ENCODE measurements at places on chromosomes 7 and 10.

DNA sequence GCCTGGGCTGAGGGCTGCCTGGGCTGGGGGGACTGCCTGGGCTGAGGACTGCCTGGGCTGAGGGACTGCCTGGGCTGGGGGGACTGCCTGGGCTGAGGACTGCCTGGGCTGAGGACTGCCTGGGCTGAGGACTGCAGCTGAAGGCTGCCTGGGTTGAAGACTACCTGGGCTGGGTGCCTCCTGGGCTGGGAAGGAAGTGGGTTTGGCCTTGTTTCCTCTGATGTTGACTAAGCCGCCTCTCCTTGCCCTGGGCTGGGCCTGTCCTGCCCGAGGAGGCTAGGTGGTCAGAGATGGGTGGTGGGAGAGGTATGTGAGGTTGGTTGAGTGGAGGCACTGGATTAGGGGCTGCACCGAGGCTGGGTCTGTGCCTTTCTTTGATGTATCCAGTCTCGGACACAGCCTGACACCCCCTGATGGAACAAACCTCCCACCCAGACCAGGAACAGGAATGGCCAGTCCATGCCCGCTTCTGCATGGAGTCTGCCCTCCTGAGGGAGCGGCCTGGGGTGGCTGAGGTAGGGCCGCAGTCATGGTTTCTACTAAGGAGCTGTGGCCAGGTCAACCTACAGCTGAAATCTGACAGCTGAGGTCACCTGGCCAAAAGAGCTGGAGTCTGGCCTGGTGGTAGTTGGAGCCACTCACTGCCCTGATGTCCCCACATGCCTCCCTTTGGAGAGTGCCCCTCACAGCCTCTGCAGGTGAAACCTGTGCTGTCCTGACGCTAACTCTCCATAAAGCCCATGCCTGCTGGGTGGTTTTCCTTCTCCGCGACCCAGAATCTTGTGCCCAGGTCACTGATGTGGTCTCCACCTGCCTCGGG, 22.3 kb downstream of the SCART1 start:
- DNase-seq, result no peak

GRCh38 chr7:18289788-18290187, 205.8 kb upstream of the HDAC9 start:
- no peak for DNase-seq

DNA sequence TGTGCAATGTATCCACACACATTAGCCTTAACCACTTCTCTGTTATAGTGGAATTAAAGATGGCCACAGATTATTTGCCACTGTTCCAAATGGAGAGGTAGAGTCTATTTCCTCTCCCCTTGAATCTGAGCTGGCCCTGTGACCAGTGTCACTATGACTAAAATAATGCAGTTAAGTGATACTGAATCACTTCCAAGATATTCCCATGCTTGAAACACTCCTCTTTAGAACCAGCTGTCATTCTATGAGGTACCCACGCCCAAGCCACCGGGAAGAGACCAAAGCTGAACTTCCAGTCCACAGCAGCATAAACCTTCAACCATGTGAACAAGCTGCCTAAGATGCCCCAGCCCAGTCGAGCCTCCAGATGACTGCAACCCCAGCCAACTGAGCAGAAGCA, 2.1 kb upstream of the DHX32 start:
- DNase-seq, result no peak

DNA sequence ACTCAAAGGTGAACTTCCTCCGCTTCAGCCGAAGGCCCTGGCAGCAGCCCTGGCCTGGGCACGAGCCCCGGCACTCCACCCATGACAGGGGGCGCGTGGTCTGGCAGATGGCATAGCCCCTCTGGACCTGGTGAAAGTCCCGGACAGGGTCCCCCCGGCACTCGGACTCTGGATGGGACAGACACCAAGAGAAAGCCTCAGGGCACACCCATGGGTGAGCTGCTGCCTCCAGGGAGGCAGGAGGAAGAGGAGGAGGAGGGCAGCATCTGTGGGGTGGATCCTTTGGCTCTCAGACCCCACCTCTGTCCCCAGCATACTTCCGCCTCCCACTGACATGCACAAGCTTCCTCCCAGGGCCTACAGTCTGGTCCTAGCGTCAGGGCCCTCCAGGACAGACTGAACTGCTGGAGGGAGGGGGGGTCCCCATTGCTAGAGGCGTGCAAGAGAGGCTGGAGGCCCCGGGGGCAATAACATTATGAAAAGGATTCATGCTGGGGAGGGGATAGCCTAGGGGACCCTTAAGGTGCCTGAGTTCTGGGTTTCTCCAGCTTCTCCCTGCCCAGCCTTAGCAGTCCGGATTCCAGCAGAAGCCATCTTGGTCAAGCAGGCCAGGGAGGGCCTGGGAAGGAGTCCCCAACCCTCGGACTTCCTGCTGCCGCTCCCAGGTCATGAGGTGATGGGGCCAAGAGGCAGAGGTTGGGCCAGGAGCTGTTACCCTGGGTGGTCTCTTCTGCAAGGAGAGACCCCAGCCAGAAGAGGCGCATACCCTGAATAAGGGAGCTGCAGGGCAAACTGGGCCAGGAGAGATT, 169.3 kb downstream of the LCOR start:
- DNase-seq, result no peak

- DNase-seq, result no peak
Measured at GRCh38 chr10:66627156-66627555, 298.7 kb upstream of the LRRTM3 start.

GRCh38 chr10:88089498-88089897, 226.1 kb downstream of the PTEN start:
- DNase-seq, result no peak

- DNase-seq, result no peak
Measured at GRCh38 chr7:39404907-39405306, 161.3 kb upstream of the YAE1 start.

DNA sequence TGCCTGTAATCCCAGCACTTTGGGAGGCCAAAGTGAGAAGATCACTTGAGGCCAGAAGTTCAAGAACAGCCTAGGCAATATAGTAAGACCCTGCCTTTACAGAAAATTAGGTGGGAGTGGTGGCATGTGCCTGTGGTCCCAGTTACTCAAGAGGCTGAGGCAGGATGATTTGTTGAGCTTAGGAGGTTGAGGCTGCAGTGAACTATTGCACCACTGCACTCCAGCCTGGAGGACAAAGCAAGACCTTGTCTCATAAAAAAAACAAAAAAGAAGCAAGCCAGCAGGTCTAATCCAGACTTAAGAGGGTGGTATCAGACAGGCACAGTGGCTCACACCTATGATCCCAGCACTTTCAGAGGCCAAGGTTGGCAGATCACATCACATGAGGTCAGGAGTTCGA, 24.5 kb upstream of the KCTD7 start:
- DNase-seq, result no peak

DNA sequence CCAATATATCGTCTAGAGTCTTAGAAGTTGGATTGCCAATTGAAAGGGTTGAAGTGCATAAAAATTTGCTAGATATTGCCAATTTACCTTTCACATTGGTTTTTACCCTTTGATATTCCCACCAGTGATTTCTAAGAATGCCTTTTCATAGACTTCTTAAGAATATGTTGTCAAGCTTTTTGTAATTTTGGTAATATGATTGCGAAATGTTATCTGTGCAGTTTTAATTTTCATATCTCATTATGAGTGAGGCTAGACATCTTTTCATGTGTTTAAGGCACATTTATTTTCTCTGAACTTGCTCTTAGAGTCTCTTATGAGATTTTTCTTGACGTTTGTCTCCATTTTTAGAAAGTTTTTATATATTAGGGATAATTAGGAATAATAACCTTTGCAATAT, 567.2 kb downstream of the CCSER2 start:
- no peak for DNase-seq

GRCh38 chr7:96665689-96666088, 44.0 kb downstream of the SEM1 start:
- DNase-seq, result no peak

DNA sequence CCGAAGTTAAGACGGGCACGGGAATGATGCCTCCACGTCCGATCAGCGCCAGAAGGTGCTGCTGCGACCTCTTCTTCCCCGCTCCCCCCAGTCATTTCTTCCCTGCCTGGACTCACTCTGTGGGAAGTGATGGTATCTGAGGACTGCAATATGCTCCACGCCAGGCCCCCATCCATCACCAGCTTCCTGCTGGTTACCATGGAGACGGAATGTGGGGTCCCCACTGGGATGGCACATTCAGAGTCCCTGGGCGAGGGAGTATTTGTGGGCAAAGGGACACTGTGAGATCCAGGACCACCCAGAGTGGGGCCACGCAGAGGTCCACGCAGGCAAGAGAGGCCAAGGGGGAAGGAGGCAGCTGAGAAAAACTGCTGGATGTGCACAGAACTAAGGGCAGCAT, 39.7 kb downstream of the CARD11 start:
- DNase-seq, result no peak

DNA sequence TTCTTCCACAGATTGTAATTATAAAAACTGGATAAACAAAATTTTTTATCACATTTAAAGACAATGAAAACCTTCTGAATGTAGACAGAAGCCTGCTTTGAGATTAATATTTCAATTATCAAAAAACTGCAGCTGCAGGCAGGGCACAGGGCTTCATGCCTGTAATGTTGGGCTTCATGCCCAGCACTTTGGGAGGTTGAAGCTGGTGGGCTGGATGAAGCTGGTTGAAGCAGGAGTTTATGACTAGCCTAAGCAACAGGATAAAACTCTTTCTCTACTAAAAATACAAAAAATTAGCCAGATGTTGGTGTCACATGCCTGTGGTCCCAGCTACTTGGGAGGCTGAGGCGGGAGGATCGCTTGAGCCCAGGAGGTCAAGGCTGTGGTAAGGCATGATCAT, 41.2 kb downstream of the PDZD8 start:
- DNase-seq, result no peak

DNA sequence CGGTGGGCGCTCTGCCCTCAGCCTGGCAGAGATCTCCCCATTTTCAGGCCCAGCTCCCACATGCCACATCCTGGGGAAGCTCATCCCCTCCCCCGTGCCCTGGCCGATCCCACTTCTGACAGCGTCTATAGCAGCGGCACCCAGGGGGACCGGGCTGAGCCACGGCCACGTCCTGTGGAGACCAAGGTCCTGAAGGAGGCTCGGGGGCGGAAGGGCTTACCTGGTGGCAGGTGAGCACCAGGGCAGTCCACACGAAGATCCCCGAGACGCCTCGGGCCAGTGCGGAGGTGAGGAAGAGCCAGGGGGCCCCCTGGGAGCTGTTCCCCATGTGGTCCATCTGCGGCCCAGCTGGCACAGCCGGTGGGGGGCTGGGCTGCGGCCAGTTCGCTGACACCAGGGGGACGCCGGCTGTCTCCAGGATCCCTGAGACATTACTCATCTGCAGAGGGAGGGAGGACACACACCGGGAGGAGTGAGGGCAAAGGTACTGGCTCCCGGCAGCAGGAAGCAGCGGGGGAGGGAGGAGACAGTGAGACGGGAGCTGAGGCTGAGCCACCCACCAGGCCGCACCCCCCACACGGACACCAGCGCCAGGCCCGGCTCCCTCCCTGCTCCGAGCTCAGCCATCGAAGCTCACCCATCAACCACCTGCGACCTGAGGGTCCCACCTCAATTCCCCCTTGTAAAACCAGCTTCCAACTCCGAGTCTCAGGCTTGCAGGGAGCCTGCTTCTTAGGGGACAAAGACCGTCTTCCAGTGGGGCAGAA, 776 bp downstream of the TMEM184A start:
- DNase-seq, result no peak

GRCh38 chr7:133742709-133743538, 384.2 kb upstream of the LRGUK start:
- no peak for DNase-seq

DNA sequence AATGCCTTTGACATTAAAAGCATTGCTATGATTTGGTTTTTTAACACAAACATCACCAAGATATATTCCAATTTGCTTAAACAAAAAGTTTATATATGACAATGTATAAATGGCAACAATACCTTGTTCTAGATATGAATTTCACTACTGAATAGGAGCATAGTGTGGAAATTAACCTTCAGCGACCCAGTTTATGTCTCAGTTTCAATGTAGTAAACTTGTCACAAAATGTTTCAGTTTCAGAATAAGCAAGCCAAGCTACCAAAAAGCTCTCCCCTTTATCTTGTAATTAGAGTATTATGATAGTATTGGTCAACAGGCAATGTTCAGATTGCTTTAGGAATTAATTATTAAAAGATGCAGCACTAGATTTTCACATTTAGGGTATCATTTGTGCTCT, 99.6 kb upstream of the PCDH15 start:
- DNase-seq, result no peak

GRCh38 chr7:91691865-91692264, 188.6 kb downstream of the MTERF1 start:
- DNase-seq, result no peak

- no peak for DNase-seq
Measured at GRCh38 chr7:39594988-39595620, 28.3 kb upstream of the RALA start.

DNA sequence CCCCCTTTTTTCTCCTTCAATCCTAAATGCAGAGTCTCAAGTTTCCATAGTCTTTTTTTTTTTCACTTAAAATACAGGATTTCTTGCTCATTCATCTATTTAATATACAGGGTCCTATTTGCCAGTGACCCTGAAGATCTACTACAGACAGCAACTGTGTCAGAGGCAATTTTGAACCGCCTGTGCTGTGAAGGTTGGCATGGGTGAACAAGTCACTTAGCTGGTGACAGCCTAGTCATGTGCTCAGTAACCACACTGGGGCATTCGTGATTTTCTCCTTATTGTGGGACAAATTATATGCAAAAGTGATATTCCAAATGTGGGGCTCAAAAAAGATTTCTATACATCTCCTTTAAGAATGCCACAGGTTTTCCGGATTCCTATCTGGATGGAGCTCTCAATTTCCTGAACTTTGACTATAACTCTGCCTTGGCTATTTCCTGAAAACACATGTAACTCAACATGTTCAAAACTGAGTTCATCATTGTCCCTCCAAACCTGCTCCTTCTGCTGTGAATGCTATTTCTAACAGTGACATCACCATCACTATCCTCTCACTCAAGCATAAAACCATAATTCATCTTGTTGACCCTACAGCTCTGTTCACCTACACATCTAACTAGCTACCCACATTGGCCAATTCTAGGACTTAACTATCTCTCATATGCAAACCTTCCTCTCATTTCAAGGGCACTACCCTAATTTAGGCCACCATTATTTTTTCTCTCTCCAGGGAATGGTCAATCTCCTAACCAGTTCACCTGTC, 36.7 kb downstream of the CDK6 start:
- no peak for DNase-seq

GRCh38 chr7:140222814-140223213, 46.0 kb upstream of the KDM7A start:
- no peak for DNase-seq

GRCh38 chr10:93190372-93190771, 116.7 kb downstream of the CYP26A1 start:
- no peak for DNase-seq

DNA sequence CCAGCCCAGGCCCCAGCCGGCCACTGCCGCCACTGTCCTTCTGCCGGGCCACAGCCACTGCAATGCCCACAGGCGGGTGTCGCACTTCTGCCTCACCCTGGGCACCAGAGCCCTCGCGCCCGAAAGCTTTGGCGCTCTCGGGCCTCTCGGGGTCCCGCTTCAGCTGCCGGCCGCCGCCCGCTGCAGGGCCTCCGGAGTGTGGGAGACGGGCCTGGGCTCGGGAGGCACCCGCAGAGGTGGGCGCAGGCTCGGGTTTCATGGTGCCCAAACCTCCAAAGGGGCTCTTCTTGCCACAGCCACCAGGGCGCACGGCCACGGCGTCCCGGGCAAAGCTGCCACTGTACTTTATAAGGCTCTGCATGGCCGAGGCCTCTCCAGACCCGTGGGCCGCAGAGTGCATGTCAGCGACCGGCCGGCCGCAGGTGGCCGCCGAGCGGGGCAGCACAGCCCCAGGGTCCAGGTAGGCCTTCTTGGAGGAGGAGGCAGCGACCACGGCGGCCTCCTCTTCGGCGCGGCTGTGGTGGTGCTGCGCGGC, 35.9 kb downstream of the TNRC18 start:
- no peak for DNase-seq

Data from activated CD4-positive, alpha-beta T cell treated with anti-CD3 and anti-CD28 coated beads, Interleukin-2, amount 50 U/mL, for 24 hours (primary cell).